ENCODE measurements at places on chromosomes 7 and 10. TPM values are rescaled to one million over a fixed set of nuclear protein-coding genes. Genes with fewer than 3 reads are reported as not detected.

Gene C7orf57
- not detected for total RNA-seq

Gene PRKG1
- total RNA-seq, result 15.3 TPM

Gene SLC18A2
- total RNA-seq, result not detected

Gene MNX1
- not detected for total RNA-seq

Gene ATP6V0A4
- total RNA-seq, result 0.58 TPM

Gene OR2A1
- total RNA-seq, result not detected

Gene LRRC17
- 76.1 TPM for total RNA-seq

Gene FGL2
- total RNA-seq, result 1.4 TPM

Gene SPDYE1
- total RNA-seq, result not detected

Gene GARIN1A
- total RNA-seq, result 0.23 TPM

Gene GATA3
- 0.35 TPM for total RNA-seq

Gene PRRT4
- total RNA-seq, result 3.5 TPM

Gene PKD2L1
- total RNA-seq, result not detected

Gene ITPRID1
- not detected for total RNA-seq

Gene TMEM270
- total RNA-seq, result not detected

Gene PRPS1L1
- not detected for total RNA-seq

Gene RARRES2
- 90.6 TPM for total RNA-seq

Gene PRSS37
- not detected for total RNA-seq

Gene RNF32
- 3.2 TPM for total RNA-seq

Gene HKDC1
- not detected for total RNA-seq

Gene SLC13A4
- total RNA-seq, result 1.2 TPM

Gene PSMG3
- 43.0 TPM for total RNA-seq

Gene FAM25A
- total RNA-seq, result not detected

Gene GIMAP1
- total RNA-seq, result not detected

Gene AGR2
- not detected for total RNA-seq

Gene C10orf105
- 0.12 TPM for total RNA-seq

Gene CALN1
- total RNA-seq, result not detected

Gene DKK1
- 95.7 TPM for total RNA-seq

Gene ZKSCAN1
- total RNA-seq, result 16.1 TPM

Gene PTF1A
- total RNA-seq, result not detected

Gene TMEM229A
- 0.26 TPM for total RNA-seq

Gene PDE1C
- total RNA-seq, result 6.4 TPM

Gene COL26A1
- not detected for total RNA-seq

Gene DEPP1
- 98.1 TPM for total RNA-seq

Gene ADIRF
- 1.1 TPM for total RNA-seq

Gene TEX47
- total RNA-seq, result not detected

Gene DOCK1
- total RNA-seq, result 32.7 TPM

Gene HOXA7
- total RNA-seq, result 0.58 TPM

Gene SEMA3D
- 12.1 TPM for total RNA-seq

Gene CPXM2
- total RNA-seq, result not detected

Gene CLRN3
- total RNA-seq, result not detected

Gene PNLIPRP1
- not detected for total RNA-seq

Gene TMEM26
- total RNA-seq, result 0.12 TPM

Gene CBLL1
- 13.8 TPM for total RNA-seq

Gene C10orf62
- total RNA-seq, result not detected

Gene LRIT1
- total RNA-seq, result not detected

Gene GPR15LG
- total RNA-seq, result not detected

Gene GBX1
- total RNA-seq, result not detected

Gene CPA2
- not detected for total RNA-seq

Gene PAX4
- not detected for total RNA-seq

Gene HPS1
- total RNA-seq, result 59.7 TPM

Gene PWWP2B
- 8.1 TPM for total RNA-seq

Gene TSPAN15
- total RNA-seq, result 4.0 TPM

Gene KAZALD1
- 16.7 TPM for total RNA-seq

Gene ASIC3
- total RNA-seq, result 0.47 TPM

Gene AGFG2
- 20.5 TPM for total RNA-seq

Gene CYP26C1
- not detected for total RNA-seq

Gene ITGB8
- 6.0 TPM for total RNA-seq

Gene ANKRD16
- 3.5 TPM for total RNA-seq

All from pericardium fibroblast (primary cell).